ENCODE measurements at places on chromosomes 6 and 20.
A peak's percentile ranks its signal among the peaks of the same experiment; 100 is the strongest.

DNA sequence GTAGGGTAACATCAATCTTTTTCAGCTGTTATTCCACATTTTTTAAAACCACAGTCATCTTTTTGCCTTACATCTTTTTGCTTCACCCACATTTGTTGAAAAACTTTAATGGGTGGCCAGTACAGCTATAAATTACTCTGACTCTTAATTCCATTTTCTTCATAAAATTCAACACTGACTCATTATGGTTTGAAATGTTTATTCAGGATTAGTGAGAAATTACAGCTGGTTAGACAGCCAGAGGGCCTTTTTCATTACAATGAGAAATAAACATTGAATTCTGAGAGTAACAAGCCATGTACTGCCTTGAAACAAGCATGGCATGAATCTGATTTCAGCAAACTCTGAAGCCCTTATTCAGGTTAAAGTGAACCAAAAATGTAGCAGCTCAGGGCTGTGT, 19.5 kb downstream of the NDUFAF4 start:
- DNase-seq = no peak

DNA sequence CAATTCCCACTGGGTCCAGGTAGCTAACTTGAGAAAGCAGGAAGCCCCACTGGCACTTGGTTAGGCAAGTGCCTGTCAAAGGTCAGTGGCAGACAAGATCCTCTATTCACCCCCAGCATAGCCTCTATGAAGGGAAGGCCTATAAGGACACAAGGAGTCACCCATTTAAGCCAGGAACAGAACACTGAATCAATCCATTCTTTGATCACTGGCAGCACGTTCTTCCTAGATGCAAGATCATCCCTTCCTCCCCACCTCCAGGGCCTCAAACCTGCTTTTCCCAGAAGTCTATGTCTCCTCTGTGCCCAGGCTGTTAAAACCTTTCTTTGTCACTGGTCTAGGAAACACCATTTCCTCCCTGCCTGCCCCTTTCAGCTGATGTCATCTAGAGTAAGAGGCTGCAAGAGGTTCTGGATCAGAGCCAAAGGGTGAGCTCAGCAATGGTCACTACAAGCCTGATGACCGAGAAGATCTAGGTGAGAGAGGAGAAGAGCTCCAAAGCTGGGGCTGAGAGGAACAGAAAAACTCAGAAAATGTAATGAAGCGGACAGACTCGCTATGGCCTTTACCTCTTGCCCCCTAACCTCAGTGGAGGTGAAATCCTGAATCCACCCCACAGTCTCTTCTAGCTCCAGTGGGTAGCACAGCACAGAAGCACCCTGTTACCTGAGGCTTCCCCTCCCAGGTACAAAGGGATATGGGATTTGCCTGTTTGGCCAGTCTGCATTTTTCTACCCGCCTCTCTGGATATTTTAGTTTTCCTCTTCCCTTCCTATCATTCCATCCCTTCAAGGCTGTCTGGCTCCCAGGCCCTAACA, 1.8 kb downstream of the GTPBP2 start:
- DNase-seq = peak; percentile 62

GRCh38 chr6:113306552-113307145, 550.5 kb upstream of the MARCKS start:
- peak; percentile 39 for DNase-seq

DNA sequence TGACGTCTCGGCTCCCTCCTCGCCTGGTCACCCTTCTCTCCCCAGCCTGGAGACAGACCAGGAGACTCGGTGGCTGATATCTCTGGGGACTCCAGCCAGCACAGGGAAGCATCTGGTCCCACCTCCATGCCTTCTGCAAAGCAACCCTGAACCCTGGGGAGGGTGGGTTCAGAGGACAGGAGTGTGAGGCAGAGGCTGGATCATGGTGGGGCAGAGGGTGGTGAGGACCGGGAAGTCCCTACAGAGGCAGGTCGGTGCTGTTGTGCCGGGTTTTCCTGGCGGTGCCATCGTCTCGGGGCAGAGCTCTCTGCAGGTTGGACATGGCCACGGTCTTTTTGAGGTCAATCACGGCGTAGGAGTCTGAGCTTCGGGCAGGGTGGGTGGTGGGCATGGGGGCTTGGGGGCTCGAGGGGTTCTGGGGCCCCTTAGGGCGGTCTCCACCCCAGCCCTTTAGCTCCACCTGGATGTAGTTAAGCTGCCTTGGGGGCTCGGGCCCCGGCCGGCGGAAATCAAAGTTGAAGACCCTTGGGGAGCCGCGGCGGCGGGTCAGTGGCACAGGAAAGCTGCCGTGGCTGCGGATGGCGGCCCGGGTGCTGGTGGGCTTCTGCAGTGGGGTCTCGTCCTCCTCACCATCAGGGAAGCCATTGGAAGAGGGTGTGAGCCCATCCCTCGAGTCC, 9.2 kb downstream of the FRS3 start:
- DNase-seq = no peak

GRCh38 chr6:43496370-43497128, 13.6 kb downstream of the LRRC73 start:
- no peak for DNase-seq

GRCh38 chr6:51199733-51200260, 381.1 kb downstream of the TFAP2B start:
- DNase-seq = no peak

- DNase-seq = no peak
These were observed 1.5 kb downstream of the DACT2 start for GRCh38 chr6:168318090-168318489.

DNA sequence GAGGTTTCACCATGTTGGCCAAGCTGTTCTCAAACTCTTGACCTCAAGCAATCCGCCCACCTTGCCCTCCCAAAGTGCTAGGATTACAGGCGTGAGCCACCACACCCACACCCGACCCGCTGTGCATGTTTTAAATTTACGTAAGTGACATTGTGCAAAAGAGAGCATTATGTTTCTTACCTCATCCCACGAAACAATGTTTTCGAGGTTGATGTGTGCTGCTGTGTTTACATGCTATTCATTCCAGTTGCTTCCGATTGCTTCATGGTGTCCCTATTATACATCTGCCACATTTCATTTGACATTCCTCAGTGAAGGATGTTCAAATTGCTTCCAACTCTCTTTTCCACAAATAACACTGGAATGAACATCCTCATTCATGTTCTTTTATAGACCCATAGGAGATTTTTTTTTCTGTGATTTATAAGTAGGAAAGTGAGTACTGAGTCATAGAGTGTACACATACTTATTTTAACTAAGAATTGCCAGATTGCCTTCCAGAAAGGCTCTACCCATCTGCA, 403.9 kb upstream of the JARID2 start:
- no peak for DNase-seq

GRCh38 chr6:21598674-21599023, 5.1 kb downstream of the SOX4 start:
- no peak for DNase-seq

- no peak for DNase-seq
These were observed 560.0 kb downstream of the C6orf118 start for GRCh38 chr6:164749221-164750064.

DNA sequence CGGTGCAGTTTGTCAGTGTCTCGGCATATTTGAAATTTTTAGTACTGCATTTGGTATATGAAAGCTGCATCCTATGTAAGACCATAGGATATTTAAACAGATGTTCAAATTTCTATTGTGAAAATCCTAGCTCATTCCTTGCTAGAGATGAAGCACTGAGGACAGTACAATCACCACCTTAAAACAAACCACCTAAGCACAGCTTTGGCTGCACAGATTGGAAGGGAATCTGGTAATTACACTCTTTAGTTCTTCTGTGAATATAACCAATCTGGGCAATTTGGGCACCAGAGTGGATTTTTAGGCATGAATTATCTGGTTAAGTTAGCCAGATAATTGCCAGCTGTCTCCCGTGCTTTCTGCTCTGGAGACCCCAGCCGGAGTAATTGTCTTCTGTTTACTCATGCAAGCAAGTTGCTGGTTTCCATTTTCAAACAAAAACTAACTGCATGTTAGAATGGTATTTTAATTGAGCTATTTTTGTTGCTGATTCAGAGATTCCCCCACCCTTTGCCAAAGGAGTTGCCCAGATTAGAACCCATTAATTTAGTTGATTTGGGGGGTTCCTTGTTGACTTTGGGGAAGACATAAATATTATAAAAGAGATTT, 36.9 kb downstream of the E2F3 start:
- DNase-seq = no peak

GRCh38 chr6:11378639-11379038, 146.2 kb upstream of the NEDD9 start:
- no peak for DNase-seq

GRCh38 chr6:64896939-64897338, 810.1 kb downstream of the EYS start:
- no peak for DNase-seq

GRCh38 chr20:46214824-46215488, 93.3 kb downstream of the CDH22 start:
- DNase-seq = no peak

DNA sequence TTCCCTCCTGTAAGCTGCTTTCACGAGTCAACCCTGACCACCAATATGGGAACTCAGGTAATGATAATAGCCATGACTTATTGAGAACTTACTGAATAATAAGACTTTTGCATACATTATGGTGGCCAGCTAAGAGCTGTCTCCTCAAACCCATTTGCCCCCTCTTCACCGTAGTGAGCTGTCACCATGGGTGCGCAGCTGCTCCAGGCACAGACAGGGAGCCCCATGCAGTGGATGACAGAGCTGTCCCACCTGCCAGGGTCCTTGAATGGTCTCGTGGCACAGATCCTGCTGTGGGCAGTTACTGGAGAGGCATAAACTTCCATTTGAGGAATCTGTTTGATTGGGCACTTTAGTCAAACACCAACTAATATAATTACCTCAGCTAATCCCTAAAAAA, 1.9 kb downstream of the SLC22A16 start:
- no peak for DNase-seq

- DNase-seq = no peak
These were observed 7.1 kb upstream of the FYN start for GRCh38 chr6:111880181-111880888.

GRCh38 chr6:33000055-33000454, 9.3 kb downstream of the HLA-DOA start:
- DNase-seq = no peak

DNA sequence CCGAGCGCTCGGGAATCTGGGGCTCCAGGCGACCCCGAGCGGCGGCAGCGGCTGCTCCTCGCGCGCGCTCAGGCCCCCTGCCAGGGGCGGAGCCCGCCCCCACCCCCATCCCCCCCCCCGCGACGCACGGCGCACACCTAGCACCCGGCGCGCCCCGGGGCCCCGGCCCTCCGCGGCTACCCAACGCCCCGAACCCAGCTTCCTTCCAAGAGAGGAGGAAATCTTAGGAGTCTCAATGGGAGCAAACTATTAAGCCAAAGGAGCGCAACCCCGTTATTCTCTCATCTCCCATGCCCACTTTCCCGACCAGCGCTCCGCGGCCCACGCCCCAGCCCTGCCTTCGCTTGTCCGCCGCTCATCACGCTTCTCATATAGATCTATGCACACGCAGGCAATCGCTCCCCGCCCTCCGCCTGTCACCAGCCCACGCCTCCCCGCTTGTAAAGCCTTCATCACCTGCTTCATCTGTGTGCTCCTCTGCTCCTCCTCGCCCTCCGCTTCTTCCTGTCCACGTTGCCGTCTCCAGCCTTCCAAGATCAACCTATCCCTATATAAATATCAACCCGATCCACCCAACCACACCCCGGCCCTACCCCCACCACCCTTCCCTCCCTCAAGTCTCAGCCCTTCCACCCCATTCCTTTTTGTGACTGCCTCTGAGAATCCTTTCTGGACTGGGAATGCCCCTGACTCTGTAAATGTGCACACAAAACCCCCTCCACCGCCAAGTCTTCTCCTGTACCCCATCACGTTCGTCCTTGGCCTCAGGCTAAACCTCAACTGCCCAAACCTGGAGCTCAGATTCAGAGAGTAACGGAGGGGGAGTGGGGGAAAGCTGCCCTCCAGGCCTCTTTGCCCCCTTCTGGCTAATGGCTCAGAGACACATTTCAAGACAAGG, at the start of gene DLK2:
Gene DLK2, minus strand, starts transcription at position 18 of the 898 bp plus-strand sequence. CDS start 723 bp downstream, outside the sequence.
- DNase-seq = peak; percentile 53

GRCh38 chr6:5215159-5215558, 45.6 kb downstream of the LYRM4 start:
- no peak for DNase-seq

GRCh38 chr6:70708448-70708847, 40.8 kb downstream of the SMAP1 start:
- no peak for DNase-seq

DNA sequence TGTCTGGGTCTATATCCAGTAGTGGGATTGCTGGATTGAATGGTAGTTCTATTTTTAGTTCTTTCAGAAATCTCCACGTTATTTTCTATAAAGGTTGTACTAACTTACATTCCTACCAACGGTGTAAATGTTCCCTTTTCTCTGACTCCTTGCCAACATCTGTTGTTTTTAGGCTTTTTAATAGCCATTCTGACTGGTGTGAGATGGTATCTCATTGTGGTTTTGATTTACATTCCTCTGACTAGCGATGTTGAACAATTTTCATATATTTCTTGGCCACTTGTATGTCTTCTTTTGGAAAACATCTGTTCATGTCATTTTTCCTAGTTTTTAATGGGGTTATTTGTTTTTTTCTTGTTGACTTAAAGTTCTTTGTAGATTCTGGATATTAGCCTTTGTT, 99.3 kb downstream of the BMP2 start:
- DNase-seq = no peak

DNA sequence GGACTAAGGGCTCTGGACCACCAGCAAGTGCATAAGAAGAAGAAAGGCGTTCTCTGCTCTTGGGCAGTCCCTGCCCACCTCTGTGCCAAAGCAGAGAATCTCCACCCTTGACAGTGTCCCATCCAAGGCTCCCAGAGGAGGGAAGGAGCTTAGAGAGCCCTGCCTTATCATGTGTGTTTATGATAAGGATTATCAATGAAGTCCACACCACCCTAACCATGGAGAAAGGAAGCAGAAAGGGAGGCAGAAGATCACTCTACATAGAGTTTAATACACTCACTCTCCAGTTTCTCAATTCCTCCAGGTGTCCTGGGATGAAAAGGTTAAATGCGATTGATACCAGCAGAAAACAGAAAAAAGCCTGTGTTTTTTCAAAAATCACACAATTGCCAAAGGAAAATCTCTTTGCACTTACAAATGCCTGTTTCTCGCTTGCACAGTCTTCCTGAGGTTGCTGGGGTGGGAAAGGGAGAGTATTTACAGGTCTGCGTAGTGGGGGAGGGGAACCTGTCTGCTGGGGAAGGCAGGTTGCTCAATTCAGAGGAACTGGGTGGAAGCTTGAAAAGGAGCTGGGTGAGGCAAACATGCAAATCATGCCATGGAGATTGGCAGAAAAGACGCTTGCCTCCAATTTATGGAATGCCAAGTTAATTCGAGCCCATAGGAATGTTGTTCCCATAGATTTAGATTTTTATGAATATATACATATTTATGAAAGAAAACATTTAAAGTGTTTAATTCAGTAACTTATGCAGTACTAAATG, 104.0 kb downstream of the EYA2 start:
- no peak for DNase-seq

- no peak for DNase-seq
These were observed 202.9 kb downstream of the SYNDIG1 start for GRCh38 chr20:24672181-24672880.

GRCh38 chr20:52972190-52972937, at the start of gene TSHZ2:
TSS of gene TSHZ2 (plus strand) at chr20:52972358. CDS start at chr20:52973294, 936 bp downstream.
- DNase-seq = peak; percentile 57

All from activated naive CD4-positive, alpha-beta T cell treated with anti-CD3 and anti-CD28 coated beads, Interleukin-2, amount 50 U/mL, for 72 hours (primary cell).